Stimulated activated CD8-positive, alpha-beta memory T cell treated with anti-CD3 and anti-CD28 coated beads, Interleukin-2, amount 100 ng/mL, for 48 hours (primary cell): ENCODE measurements at places on chromosomes 5 and 9.

GRCh38 chr5:68953875-68954617 lies 139.8 kb upstream of the SLC30A5 start:
- DNase-seq = no peak

DNA sequence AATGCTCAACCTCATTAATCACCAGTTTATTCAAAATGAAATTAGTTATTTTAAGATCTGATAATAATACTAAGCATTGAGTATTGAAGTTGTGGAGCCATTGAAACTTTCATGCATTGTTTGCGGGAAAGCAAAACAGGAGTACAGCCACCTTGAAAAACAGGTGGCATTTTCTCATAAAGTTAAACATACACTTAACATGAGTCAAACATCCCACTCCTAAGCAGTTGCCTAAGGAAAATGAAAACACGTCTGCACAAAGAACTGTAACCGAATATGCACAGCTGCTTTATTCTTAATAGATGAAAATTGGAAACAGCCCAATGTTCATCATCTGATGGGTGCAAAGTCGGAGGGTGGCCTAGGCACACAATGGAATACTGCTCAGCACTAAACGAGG lies 177.3 kb downstream of the IRX2 start:
- DNase-seq = no peak

- no peak for DNase-seq
Observed at GRCh38 chr5:69288069-69288468, 44.5 kb downstream of the CCDC125 start.

GRCh38 chr9:81578606-81579005 lies 110.7 kb downstream of the TLE1 start:
- DNase-seq = no peak

- DNase-seq = no peak
Observed at GRCh38 chr5:162025312-162025711, 42.3 kb upstream of the GABRG2 start.

GRCh38 chr5:62077387-62077786 lies 228.6 kb upstream of the KIF2A start:
- DNase-seq = no peak

GRCh38 chr5:40277161-40277906 lies 402.4 kb upstream of the PTGER4 start:
- DNase-seq = peak; percentile 4

GRCh38 chr5:126103868-126104267 lies 319.3 kb upstream of the GRAMD2B start:
- no peak for DNase-seq

DNA sequence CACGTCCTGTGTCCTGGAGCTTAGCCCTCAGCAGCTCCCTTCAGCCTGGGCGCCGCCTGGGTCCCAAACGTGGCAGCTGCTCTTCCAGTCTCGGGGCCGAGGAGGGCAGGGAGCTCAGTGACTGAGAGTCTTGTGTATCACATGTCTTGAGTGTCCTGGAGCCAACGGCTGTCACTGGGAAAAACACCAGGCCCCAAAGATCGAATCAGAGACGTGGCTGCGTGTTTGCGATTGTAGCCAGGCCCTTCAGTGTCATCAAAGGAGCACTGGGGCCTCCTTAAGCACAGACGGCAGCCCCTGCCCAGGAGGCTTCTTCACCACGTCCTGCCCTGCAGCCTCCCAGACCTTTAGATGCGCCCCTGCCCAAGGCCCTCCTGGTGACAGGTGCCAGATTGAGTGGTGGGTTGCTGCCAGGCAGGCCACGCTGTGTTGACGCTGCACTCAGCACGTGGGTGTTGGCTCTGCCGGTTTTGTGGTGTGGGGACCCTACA lies 5.7 kb upstream of the EXOC3 start:
- DNase-seq = no peak

- DNase-seq = no peak
Observed at GRCh38 chr5:158718738-158719505, 380.8 kb downstream of the EBF1 start.

GRCh38 chr9:109974918-109975276 lies 194.9 kb downstream of the PALM2AKAP2 start:
- DNase-seq = no peak

- no peak for DNase-seq
Observed at GRCh38 chr9:89808076-89808755, 203.4 kb downstream of the GADD45G start.

DNA sequence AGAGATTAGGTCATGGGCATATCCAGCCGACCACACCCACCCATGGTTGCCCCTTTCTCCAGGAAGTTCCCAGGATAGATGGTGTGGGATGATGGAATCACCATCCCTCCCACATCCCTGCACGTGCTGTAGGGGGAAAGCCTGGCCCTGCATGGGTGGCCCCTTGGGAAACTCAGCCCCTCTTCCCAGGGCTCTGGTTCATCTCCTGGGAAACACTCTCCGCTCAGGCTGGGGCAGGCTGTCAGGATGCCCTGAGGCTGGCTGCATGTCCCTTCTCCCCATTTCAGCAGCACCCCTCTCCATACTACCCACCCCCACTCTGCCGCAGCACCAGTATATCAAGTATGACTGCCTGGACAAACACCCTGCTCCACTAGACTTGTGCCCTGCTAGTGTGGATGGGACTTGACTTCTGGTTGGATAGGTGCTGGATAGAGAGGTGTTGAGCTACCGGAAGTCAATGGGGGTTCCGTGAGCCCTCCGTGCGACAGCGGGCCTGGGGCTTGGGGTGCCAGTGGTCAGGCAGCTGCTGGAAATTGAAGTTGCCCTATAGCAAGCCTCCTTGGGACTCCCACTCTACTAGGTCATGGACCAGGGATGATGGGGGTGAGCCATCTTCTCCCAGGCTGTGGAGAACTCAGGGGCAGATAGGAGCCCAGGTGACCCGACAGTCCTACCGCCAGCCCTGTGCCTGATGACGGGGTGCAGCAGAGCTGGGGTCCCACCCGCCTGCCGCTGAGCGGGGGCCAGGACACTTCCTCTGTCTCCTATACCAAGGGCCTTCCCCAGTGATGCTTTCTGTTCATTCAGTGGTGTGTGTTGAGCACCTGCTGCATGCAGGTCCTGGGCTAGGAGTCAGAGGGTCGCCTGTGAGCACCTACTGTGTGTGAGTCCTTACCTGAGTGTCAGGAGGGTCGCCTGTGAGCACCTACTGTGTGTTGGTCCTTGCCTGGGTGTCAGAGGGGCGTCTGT lies 69.4 kb upstream of the COL5A1 start:
- DNase-seq = no peak
